ENCODE measurements at places on chromosomes 13 and 19.

GRCh38 chr13:110651726-110652230 is 36.4 kb downstream of the NAXD start:
- no peak for DNase-seq

DNA sequence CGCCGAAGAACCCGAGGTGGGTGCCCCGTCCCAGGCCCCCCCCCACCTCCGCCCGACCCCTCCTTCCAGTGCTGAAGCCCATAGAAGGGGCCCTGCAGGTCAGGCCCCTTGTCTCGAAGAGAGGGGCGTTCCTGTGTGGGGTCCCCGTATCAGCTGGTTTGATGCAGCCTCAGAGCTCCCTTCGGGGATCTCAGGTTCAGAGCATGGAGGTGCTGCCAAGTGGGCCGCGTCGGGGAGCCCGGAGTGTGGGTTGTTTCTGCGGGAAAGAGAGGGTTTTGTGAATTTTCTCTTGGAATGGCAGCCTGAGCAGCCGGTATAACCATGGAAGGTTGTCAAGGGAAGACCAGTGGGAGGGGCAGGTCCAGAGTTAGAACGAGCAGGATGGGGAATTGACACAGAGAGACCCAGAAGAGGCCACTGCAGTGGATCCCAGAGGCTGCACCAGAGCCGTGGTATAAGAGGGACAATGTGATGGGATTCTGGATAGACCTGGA is 384 bp downstream of the TRAPPC2B start:
- DNase-seq, result no peak

- no peak for DNase-seq
These were observed 1551.9 kb downstream of the EFNB2 start for GRCh38 chr13:104983601-104984000.

- DNase-seq, result no peak
These were observed 267.3 kb downstream of the FGF9 start for GRCh38 chr13:21938168-21938567.

DNA sequence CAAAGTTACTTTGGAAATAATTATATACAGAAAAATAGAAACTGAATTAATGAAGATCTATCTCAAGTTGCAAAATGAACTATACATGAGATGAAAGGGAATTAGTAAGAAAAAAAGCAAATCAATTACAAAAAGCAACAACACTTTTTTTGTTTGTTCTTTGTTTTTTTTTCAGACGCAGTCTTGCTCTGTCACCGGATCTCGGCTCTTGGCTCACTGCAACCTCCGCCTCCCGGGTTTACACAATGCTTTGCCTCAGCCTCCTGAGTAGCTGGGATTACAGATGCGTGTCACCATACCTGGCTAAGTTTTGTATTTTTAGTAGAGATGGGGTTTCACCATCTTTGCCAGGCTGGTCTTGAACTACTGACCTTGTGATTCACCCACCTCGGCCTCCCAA is 2.2 kb downstream of the ZNF415 start:
- no peak for DNase-seq

DNA sequence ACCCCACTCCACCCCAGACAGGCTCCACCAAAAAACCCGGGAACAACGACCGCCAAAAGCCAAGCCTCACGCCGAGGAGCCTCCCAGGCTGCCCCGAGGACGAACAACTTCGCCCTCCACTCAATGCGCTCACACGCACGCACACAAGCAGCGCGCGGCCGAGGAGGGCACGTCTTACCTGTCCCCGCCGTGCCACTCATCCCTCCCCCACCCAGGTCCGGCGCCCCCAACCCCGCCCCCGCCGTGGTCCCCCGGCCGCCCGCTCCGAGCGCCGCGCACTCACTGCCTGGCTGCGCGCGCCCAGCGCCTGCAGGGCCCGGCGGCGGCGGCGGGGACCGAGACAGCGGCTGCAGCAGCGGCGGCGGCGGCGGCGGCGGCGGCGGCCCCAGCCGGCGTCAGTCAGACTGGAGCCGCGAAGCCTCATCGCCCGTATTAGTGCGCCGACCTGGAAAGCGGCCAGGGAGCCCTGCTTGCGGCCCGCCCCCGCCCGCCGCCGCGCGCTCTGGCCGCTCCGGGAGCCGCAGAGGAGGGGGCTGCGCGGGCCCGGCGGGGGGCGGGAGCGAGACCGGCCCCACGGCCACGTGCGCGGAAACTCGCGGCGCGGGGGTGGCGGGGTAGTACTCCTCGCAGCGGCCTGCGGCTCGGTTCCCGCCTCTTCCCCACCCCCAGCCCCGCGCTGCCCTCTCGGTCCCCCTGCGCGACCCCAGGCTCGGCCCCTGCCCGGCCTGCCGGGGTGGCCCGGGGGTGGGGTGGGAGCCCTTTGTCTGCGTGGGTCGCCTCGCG is at the start of gene SMAD9:
Gene SMAD9, minus strand, starts transcription at position 406 of the 783 bp plus-strand sequence. CDS start 40,549 bp downstream, outside the sequence.
- peak; percentile 37 for DNase-seq

- no peak for DNase-seq
These were observed 641.6 kb upstream of the PCDH20 start for GRCh38 chr13:62057286-62057685.

Data from SW480 (cell line).